ENCODE measurements at places on chromosomes 2 and 18. TPM values are rescaled to one million over a fixed set of nuclear protein-coding genes. Genes with fewer than 3 reads are reported as not detected.
A peak's percentile ranks its signal among the peaks of the same experiment; 100 is the strongest.

- no peaks in the 10 kb centered on the region for H3K4me1 ChIP-seq
- peak overlapping the region; percentile 97 for H3K27ac ChIP-seq
- peak overlapping the region; percentile 85 for H3K4me3 ChIP-seq
- H3K36me3 ChIP-seq = no peaks in the 10 kb centered on the region
These were observed 568 bp downstream of the TMEM131 start for GRCh38 chr2:97995026-97995733.

DNA sequence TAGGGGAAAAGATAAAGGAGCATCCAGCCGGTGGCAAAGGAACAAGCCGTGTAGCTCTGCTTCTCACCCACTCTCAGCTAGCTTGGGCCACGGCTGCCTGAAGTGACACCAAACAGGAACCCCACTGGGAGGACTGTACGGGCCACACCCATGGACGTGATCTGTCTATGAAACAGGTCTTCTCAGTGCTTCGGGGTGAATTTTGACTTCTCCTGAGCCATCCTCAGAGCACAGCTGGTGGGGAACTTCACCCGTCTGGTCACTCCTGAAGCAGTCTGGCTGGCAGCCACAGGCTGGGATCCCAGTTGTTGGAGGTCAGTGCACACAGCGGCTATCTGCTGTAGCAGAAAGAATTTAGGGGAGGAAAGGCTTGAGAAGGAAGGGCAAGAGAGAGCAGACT lies 223.8 kb downstream of the FAM210A start:
- no peaks in the 10 kb centered on the region for H3K27me3 ChIP-seq
- no peak for DNase-seq
- no peaks in the 10 kb centered on the region for H3K36me3 ChIP-seq
- no peak overlapping the region for H3K4me3 ChIP-seq
- H3K27ac ChIP-seq = no peak overlapping the region

DNA sequence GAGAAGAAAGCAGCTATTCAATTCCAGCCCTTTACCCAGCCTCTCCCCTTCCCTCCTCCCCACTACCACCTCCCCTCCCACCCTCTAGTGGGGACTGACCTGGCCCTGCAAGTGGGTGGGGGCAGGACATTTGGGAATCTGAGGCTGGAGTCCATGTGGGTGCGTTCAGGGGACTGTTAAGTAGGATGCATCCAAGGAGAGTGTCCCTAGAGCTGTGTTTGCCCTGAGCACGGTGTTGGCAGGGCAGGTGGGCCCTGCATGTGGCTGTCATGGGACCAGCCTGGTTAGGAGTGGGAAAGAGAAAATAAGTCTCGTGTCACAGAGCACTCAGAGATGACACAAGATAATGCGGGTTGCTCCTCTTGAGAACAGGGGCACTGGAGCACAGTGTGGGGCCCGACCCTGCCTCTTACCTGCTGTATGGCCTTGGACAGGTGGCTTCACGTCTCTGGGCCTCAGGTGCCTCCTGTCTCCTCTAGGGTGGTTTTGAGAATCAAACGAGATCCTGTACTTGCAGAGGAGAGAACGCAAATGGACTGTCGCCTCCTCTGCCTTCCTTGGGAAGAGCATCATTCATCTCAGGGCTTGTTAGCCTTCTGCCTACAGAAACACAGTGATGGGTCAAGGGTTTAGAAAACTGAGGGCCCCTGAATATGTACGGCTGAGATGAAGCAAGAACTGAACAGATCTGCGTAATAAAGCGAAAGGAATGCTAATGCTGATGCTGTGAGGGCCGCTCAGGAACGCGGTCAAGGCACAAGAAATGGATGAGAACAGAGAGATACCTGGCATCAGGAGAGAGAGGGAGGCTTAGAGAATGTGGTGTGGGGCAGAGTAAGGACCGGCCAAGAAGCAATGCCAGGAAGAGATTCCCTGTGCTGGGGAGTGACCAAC lies 187.7 kb upstream of the HAAO start:
- H3K4me3 ChIP-seq = no peak overlapping the region
- DNase-seq = no peak
- no peaks in the 10 kb centered on the region for H3K4me1 ChIP-seq
- H3K36me3 ChIP-seq = no peaks in the 10 kb centered on the region
- no peak overlapping the region for H3K27ac ChIP-seq
- no peaks in the 10 kb centered on the region for H3K27me3 ChIP-seq

EIPR1 gene
- total RNA-seq = 12.8 TPM
